Stimulated activated naive CD4-positive, alpha-beta T cell (primary cell): ENCODE measurements at places on chromosomes 2 and 18.

DNA sequence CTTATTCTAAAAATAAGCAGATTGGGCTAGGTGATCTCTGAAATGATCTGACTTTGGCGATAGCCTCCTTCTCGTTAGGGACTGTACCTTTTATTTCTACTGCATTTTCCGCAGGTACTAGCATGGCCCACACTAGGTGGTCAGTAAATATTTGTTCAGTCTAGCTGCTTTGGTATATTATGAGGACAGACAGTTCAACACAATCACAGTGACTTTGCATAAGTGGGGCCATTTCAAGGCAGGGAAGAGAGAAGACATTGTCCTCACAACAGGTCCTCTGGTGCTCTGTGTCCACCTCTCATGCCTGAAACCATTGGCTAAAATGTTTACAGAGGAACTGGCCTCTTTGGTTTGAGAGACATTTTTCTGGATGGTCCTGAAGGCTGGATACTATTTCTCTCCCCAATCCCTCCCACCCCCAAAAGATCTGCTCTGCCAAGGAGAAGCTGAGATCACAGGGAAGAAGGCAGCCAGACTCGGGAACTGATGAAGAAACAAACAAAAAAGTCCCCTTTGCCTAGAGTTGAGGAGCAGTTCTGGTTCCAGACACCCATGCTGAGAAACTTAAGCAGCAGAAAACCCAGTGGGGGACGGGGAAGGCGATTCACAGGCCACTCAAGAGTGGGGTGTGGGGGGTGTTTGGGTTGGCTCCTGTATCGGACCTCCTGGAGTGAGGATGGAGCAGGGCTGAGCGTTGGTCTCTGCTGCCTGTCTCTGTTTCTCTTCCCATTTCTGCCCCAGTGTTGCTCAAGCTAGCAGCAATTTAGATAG lies 2.9 kb upstream of the TNP1 start:
- no peak for DNase-seq

DNA sequence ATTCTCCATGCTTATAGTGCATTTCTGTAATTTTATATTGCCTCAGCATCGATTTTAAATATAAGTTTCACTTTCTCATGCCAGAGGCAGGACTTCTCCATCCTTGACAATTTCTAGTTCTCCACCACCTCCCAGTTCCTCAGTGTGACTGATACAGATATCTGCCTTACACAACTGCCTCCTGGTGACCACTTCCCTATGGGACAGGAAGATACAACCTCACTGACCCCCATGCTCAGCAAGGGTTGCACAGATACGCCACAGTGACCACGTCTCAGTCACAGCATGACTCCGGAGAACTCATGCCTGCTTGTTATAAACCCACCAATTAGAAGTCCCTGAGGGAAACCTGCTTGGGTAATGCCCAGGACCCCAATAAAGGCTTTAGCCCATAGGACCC lies 284.0 kb upstream of the MC4R start:
- no peak for DNase-seq

DNA sequence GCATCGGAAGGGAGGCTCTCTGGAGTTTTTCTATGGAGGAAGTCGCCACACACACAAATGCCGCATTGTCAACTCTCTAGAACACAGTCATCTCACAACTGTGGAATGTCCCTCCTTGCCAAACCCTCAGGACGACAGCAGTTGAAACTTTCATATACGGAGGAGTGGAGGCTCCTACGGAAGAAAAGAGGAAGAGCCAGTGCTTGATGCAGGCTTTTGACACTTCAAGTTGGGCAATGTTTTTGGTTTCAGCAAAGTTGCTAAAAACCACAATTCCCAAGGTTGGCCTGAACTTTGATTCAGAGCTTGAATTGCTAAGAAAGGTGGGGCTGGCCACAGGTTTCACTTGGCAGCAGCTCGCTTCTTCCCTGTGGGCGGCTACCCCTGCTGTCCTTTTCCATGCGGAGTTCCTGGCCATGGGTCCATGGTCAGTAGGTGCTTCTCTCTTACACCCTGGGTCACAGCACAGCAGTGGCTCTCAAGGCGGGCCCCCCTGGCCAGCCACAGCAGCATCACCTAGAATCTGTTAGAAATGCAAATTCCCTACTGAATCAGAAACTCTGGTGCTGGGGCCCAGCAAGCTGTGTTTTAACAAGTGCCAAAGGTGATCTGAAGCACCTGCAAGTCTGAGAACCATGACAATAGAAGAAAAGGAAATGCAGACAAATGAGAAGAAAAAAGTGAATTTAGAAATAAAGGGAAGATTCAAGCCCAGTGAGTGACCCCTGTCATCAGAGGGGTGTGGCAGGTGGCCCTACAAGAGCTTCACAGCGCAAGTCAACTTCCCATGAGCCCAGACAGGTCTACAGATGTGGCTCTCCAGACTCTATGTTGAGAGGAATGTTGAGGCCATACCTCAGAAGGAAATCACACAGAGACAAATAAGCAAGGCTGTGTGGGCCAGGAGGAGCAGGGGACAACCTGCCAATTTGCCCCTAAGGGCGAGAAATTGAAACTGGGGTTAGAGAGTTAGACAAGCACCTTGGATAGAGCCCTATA lies 856.4 kb downstream of the RNF144A start:
- DNase-seq, result no peak

DNA sequence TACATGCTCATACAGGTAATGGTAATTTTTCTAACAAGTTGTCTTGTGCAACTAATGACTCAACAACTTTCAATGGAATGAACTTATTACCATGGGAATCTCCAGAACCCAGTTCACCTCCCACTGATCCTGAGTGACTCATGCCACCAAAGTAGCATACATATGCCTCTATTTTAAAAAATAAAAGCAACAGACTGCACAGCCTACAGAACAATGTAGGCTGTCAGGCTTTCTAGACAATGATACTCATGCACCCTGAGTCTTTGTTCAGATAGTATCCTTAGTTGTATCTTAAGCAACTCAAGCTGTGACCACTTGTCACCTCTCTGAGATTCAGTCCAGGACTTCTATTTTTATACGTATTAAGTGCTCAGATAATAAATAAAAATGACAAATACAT lies 531.0 kb upstream of the SETBP1 start:
- DNase-seq, result no peak

DNA sequence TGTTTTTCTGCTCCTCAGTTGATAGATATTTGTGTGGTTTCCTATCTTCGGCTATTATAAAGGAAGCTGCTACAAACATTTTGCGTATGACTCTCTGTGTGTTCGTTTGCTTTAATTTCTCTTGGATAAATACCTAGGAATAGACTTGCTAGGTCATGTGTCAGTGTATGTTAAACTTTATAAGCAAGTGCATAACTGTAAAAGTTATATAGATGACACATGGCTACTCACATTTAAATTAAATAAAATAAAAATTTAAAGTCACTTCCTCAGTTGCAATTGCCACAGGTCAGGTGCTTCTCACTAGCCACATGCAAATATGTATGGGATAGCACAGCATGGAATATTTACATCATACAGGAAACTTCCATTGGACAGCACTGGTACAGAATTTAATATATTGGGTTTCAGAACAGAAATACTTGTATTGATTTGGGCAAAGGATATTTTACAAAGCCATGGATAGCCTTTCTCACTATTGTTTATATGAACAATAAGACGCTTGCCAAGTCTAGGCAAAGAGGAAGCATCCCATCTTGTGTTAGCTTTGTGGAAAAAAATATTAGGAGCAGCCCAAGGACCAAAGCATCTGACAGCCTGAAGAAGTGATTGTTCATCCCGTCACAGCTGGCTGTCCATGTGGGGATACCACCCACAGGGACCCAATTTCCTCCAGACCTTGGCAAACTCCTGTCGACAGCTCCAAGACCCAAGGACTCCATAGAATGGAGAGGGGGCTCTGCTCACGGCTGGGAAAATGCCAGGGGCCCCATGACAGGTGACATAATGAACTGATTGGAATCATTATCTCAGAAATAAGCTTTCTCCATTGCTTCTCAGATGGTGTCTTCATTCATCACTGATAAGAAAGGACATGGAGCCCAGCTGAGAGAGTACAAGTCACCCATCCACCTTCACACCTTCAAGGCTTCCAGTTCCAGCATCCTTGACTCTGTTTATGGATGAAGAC lies 196.7 kb downstream of the SH3BP4 start:
- no peak for DNase-seq

DNA sequence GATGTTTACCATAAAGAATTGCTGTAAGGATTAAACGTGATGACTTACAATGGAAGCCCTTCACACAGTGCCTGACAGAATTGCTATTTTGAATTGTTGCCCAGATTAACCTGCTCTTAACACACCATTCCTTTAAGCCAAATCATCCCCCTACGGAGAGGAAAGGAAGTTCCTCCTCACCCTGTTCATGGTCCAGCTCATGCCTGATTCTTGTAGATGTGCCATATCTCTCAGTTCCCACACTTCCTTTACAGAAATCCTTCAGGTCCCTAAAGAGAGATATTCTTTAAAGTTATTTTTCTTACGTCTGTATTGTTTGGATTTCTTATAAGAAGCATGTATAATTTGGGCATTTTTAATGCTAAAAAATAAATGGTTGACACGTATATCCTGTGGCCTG lies 127.5 kb upstream of the DAPL1 start:
- no peak for DNase-seq

- no peak for DNase-seq
Observed at GRCh38 chr2:236049981-236050380, 118.2 kb downstream of the GBX2 start.

DNA sequence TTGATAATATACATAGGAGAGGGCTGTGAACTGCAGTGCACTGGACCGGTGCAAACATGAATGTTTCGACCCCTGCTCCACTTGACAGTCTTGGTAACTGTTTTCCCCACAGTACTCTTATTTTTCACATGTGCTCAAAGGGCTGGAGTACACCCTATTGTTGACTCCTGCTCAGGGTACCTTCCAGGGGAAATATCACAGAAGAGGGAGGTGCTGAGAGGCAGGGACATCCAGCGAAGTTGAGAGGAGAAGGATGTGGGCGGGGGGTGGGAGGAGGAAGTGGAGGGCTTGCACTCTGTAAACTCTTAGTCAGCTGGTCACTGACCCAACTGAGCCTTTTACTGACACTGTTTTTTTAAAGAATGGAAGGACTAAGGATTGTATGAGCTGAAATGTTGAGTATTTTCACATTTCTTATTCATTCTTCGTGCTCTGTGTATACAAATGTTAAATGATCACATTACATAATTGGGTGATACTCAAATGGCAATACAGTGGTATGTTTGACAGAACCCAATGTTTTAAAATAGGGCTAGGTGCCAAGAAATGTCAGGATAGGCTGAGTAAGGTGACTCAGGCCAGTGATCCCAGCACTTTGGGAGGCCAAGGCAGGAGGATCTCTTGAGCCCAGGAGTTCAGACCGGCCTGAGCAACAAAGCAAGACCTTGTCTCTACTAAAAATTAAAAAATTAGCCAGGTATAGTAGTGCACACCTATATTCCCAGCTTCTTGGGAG lies 10.0 kb downstream of the INPP4A start:
- peak; percentile 29 for DNase-seq

DNA sequence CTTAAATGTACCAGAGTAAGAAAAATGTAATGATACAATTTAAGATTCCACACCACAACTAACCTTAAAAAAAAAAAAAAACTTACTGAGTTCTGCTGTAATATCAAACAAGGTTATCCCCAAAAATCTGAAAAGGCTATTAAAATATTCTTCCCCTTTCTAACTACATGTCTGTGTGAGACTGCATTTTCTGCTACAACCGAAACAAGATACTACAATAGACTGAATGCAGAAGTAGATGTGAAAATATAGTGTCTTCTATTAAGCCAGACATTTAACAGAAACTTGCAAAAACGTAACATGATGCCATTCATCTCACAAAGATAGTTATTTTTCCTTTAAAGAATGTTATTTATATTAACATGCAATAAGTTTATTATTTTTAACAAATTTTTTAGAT lies 16.2 kb downstream of the SS18 start:
- no peak for DNase-seq

GRCh38 chr18:55142410-55142809 lies 183.1 kb upstream of the CCDC68 start:
- DNase-seq, result no peak

- no peak for DNase-seq
Observed at GRCh38 chr2:62187246-62187645, 8.7 kb upstream of the B3GNT2 start.
